NCI-H1436 treated with DMSO at 0.1 percent for 48 hours (cell line): ENCODE measurements at places on chromosomes 5 and 9.

GRCh38 chr5:108634617-108635288 lies 112.9 kb upstream of the FER start:
- no peak for DNase-seq

- no peak for DNase-seq
Measured at GRCh38 chr5:109853377-109853776, 163.7 kb downstream of the MAN2A1 start.

- no peak for DNase-seq
Measured at GRCh38 chr9:5563886-5564285, 53.6 kb downstream of the PDCD1LG2 start.

GRCh38 chr9:116703634-116704033 lies 16.5 kb downstream of the TRIM32 start:
- no peak for DNase-seq

DNA sequence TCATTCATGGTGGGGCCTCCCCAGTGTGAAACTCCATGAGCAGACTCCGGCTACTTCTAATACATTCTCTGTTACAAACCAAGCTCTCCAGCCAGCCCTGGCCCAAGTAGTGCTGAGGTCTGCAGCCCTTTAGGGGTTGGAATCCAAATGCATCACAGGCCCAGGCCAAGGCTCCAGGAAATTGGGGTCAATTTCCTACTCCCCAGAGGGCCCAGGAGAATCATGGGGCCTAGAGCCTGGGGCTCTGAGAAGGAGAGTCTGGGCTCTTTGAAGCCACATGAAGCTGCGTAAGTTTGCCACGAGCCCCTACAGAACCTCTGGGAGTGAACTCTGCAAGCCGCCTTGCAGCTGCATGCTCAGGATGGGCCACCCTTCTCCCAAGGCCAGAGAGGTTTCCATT lies 206.4 kb downstream of the PAPPA start:
- no peak for DNase-seq

GRCh38 chr9:75175395-75175794 lies 87.1 kb downstream of the OSTF1 start:
- DNase-seq = no peak

DNA sequence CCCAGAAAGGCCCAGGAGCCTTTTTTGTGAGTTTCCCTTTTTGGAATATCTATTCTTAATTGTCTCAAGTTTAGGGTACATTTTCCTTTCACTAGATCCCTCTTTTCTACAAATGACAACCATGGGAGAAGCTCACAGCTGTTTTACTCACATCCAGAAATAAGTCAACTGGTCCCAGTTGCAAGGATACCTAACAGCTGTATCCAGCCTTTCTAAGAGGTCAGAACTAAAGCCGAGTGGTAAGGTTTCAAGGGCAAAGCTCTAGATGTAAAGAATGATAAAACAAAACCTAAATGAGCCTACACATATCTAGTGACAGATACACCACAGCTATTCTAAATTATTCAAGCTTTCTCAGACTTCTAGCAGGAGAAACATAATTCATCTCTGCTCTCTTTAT lies 4.4 kb downstream of the FGF10 start:
- DNase-seq = no peak

GRCh38 chr9:120875195-120875565 lies 1.8 kb downstream of the PHF19 start:
- no peak for DNase-seq

GRCh38 chr5:180118391-180118791 lies 46.8 kb upstream of the RNF130 start:
- no peak for DNase-seq

- no peak for DNase-seq
Measured at GRCh38 chr5:178730940-178731265, 444 bp upstream of the ZNF354A start.

DNA sequence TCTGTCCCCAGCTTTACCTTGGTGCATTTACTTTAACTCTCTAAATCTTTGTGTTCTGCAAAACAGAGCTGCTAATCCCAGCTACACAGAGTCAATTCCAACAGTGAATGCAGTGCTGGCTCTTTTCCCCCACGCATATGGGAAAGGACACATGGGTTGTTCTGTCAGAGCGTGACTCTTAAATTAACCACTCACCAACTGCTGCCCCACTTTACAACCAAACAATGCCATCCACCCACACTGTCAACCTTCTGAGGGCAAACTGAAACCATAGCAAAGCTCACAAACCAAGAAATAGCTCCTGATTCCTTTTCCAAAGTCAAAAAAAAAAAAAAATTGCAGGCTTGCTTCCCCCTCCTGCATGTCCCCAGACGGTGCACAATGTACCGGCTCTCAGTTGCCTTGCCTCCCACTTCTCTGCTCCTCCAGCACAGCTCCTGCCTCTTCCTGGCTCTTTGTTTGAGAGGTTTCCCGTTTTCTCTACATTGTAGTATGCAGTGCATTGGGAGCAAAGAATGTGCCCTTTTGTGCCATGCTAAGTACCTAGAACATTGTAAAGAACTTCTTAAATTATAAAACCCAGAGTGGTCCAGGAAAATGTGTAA lies 151.5 kb upstream of the DAPK1 start:
- DNase-seq = no peak

DNA sequence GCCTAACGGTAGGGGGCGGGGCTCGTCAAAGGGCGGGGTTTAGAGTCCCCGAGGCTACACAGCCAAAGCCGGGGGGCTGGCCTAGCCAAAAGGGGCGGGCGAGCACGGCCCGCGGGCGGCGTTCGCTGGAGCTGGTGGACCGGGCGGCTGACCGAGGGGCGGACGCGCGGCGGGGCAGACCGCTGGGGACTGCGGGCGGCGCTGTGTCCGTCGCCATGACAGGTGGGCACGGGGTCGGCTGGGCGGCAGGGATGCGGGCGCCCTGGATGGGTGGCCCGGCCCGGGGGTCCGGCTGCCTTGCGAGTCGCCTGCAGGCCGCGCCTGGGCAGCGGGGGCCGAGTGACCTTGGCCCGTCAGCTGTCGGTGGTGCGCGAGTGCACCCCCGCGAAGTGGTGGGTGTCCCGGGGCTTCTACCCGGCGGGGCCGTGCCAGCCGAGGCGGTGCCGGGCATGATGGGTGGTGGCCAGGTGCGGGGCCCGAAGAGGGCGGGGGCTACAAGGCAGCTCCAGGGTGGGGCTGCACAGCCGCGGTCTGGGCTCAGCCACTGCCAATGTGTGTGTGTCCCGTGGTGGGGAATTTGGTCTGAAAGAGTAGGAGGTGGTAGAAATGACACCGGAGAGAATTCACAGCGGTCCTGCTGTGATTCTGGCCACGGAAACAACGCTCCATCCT lies at the start of gene CARD19:
Gene CARD19, plus strand, starts transcription at position 87 of the 672 bp plus-strand sequence. Its CDS starts 129 bp downstream, at position 216.
- no peak for DNase-seq

- DNase-seq = no peak
Measured at GRCh38 chr5:61603211-61603908, 271.3 kb downstream of the ZSWIM6 start.

DNA sequence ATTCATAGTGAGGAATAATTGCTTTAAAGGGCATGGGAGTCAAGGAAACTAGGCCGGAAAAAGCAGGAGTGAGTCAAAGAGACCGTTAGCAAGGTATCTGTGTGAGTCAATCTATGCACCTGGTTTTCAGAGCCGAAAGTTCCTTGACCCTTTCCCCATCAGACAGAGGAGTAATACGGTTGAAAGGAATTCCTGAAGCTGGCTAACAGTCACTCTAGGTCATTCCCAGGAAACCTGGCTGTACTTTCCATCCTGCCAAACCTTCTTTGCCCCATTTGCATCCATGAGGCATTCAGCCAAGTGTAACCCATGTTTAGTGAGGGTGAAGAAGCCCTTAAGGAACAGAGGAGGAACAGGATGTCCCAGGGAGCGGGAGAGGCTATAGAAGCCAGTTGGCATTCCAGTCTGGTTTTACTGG lies 16.2 kb downstream of the RBM18 start:
- DNase-seq = no peak
